Activated CD8-positive, alpha-beta memory T cell treated with anti-CD3 and anti-CD28 coated beads, Interleukin-2, amount 50 U/mL, for 4 hours (primary cell): ENCODE measurements at places on chromosomes 12 and 14.

DNA sequence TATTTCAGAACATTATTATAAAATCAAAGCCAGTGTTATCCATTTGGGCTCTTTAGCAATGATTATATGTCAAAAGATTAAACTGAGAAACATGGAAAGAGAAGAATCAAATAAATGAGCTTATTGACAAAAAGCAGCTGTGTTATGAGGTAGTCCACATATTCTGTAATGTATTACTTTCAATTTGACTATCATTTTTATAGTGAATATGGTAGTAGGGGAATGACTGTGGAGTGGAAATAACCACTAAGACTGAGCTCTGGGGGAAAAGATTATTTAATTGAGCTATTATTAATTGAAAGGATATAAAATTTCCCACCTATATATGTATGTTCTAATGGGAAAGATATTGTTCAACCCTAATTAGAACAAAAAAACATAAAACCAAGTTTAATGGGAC lies 381.3 kb downstream of the TMTC2 start:
- no peak for DNase-seq

GRCh38 chr12:105334582-105334981 lies 4.1 kb downstream of the C12orf75 start:
- no peak for DNase-seq

GRCh38 chr12:34291001-34291400 lies 268.7 kb downstream of the ALG10 start:
- no peak for DNase-seq

DNA sequence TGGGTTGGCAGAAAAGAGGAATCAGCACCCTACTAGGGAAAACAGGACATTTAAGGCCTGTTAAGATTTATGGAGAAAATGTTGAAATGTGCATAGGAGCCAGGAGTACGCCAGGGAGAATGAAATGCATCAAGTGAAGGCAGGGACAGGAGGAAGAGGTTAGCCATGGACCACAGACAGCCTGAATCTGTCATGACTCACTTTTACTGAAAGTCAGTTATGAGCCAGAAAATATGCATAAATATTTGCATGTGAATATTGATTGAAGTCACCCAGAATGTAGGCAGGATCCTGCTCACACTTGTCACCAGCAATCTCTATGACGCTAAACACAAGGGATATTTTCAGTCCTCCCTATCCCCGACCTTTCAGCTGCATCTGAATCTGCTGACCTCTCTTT lies 25.1 kb upstream of the CDK17 start:
- DNase-seq: no peak

DNA sequence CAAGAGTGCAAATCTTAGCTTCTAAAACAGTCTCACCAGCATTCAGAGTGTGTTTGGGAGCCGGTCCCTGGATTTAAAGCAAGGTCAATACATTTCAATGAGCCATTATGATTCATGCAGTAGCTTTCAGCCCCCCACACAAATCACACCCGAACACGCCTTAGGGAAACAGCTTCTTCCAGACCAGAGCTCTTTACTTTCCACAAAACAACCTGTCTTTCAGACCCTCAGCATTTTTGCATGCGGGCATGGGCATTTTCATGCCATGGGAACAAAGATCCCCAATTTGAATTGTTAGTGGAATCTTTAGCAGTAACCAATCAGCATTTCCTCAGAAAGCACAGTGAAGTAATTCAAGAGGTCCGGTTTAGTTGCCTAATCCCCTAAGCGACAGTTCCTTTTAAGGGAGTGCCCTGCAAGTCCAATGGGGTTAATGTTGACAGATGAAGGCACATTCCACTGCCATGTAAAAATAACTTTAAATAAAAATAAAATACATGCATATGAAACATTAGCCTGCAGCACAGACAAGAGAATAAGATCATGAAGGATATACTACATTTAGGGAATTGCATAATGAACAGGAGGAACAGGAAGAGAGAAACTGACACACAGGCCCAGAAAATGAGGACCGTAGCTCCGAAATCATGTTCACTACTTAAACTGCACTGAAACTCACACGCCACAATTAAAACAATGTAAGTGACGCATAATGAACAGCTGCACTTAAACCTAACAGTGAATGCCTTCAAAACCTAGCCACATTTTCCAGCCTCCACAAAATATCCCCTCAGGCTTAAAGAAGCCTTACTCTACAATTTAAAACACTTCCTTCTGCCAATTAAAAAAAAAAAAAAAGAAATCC lies 4.0 kb downstream of the VPS37B start:
- DNase-seq: no peak
